PC-3 (cell line): ENCODE measurements at places on chromosomes 12 and 14.

DNA sequence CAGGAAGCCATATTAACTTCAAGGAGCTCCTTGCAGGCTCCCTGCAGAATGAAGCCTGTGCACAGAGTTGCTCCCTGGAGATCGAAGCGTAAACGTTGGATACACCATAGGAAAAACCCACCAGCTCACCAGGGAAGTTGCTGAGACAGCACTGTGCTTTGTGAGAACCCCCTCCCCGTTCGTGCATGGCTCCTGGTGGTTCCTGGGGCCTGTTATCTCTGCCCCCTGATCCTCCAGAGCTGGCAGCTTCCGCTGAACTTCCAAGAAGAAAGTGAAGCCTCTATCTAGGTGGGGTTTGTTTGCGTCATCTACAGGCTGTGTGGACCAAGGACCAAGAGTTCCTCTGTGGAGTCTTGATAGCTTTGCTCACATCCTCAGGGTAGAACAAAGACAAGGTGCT, 2.4 kb upstream of the CCDC85C start:
- DNase-seq: no peak

GRCh38 chr12:117444781-117445180, 83.4 kb upstream of the NOS1 start:
- no peak for DNase-seq

DNA sequence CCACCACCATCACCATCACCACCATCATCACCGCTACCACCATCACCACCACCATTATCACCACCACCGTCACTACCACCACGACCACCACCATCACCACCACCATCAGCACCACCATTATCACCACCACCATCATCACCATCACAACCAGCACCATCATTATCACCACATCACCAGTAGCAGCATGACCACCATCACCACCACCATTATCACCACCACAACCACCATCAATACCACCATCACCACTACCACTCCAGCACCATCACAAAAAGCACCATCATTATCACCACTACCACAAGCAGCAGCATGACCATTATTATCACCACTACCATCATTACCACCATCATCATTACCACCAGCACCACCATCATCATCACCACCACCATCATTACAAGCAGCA, 62.1 kb downstream of the MVK start:
- DNase-seq: no peak

DNA sequence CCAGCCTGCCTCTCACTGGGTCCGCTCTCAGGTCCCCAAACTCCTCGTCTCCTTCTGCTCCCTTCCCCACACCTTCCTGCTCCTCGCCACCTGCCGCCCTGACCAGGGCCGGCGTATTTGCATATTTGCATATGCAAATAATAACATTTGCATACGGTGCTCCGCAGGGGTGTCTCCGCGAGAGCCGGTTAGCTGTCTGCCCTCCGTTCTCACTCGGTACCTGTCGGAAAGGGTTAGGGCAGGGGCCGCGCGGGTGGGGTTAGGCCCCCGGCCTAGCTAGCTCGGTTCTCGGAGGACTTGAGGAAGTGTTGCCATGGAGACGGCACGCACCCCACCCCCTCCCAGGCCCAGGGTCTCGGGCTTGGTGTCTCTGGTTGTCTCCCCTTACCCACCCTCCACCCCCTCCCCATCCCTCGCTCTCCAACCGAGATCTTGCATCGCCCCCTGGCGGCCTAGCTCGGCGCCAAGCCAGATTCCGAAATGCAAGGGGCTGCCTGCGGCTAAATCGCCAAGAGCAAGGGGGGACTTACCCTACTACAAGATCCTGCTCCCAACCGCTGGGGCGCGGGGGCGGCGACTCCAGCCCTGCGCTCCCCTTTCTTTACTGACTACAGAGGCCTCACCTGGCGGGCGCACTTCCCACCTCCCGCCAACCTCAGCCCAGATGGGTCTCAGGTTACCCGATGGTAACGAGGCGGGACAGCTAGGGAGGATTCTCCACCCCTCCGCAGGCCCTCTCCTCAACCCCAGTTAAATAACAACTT, 8.1 kb downstream of the STAC3 start:
- DNase-seq: peak; percentile 68

- DNase-seq: peak; percentile 90
These were observed 43.0 kb downstream of the ITPR2 start for GRCh38 chr12:26789731-26790644.

GRCh38 chr14:100434911-100435438, 111.8 kb downstream of the SLC25A47 start:
- no peak for DNase-seq

DNA sequence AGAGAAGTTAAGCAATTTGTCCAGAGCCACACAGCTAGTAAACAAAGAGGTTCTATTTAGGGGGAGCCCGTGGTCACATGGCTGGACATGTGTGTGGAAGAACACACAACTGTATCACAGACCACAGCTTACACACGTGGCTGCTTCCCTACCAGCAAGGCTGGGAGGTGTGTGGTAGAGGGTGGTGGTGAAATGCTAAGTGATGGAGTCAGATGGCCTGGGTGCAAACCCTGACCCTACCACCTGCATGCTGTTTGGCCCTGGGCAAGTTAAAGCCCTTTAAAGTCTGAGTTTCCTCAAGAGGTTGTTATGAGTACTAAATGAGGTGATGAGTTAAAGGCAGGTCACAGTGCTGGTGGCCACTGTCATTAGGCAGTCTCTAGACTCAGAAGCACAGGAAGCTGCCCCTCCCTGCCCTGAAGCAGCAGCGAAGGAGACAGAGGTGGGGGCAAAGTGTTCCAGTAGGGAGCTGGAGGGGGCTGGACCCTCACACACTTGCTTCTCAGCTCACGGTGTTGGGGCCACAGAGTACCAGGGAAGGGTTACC, 64.2 kb downstream of the ERH start:
- DNase-seq: no peak

DNA sequence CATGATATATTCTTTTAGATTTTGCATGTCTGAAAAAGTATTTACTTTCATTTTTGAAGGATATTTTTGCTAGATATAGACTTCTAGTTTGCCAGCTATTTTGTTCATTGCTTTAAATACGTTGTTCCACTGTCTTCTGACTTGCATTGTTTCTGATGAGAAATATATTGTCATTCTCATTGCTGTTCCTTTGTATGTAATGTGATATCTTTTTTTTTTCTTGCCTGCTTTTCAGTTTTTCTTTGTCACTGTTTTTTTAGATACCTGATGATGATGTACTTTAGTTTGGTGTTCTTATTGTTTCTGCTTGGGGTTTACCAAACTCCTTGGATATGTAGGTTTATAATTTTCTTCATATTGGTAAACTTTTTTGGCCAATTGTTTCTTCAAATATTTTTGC, 107.9 kb downstream of the SNAPC1 start:
- no peak for DNase-seq

- no peak for DNase-seq
These were observed 260.4 kb upstream of the PPFIA2 start for GRCh38 chr12:82019533-82019932.

GRCh38 chr12:57101892-57102695, 9.1 kb downstream of the STAT6 start:
- DNase-seq: peak; percentile 66

GRCh38 chr12:54572881-54573280, 15.6 kb downstream of the PPP1R1A start:
- DNase-seq: no peak

DNA sequence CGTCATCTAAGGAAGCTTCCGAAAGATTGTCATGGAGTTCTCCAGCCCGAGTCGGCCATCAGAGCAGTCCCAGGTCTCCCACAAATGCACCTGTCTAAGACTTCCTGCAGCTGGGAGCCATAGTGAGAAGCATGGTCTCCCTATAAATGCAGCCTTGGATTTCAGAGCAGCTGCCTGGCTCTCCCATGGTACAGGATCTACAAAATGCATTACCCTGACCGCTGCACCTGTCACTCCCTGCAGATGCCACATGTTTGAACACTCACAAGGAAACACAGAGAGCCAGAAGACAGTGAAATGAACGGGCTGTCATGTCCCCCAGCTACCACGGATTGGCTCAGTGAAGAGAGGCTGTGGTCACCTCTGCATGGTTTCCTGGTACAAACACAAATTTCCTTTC, 702.7 kb downstream of the MED13L start:
- no peak for DNase-seq

- peak; percentile 51 for DNase-seq
These were observed 33.4 kb downstream of the CDC42BPB start for GRCh38 chr14:103023881-103024473.

DNA sequence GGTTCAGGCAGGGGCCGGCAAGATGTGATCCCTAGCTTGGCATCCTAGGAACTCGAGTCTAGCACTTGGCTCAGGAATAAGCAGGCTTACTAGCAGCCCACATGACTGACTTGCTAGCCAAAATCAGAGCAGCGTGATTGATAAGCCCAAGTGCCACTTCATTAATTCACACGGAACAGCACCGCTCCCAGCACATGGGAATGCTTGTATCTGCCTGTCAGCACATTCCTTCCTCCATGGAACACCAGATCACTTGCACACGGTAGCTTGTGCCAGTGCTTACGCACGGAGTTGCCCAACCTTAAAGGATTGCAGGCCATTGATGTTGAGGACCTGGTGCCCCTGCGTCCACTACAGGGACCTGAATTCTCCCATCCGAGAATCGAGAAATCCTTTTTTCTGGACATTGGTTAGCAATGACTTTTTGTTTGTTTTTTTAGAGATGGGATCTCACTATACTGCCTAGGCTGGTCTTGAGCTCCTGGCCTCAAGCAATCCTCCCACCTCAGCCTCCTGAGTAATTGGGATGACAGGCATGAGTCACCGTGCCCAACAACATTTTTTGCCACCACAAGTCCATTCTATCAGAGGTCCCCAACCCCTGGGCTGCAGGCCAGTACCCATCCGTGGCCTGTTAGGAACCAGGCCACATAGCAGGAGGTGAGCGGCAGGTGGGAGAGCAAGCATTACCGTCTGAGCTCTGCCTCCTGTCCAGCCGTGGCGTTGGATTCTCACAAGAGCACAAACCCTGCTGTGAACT, 30.6 kb upstream of the TSPAN9 start:
- peak; percentile 38 for DNase-seq

DNA sequence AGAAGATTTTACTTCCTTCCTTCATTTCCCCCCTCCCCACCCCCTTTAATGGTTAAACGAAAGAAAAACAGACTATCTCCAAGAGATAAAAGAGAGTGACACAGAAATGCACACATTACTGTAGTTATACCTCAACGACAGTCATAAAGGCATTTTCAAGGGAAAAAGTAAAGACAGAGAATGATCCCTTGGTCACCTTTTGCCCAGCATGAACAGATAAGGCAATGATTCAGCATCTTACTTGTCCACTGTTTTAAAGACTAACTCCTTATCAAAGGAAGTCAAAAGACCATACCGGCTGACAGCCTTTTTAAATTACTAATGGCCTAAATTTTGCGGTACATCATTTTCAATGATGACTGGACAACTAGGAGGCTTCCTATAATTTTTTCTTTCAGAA, 326.6 kb downstream of the PAWR start:
- DNase-seq: no peak

- DNase-seq: peak; percentile 88
These were observed 237.9 kb downstream of the IPO8 start for GRCh38 chr12:30457621-30458289.

DNA sequence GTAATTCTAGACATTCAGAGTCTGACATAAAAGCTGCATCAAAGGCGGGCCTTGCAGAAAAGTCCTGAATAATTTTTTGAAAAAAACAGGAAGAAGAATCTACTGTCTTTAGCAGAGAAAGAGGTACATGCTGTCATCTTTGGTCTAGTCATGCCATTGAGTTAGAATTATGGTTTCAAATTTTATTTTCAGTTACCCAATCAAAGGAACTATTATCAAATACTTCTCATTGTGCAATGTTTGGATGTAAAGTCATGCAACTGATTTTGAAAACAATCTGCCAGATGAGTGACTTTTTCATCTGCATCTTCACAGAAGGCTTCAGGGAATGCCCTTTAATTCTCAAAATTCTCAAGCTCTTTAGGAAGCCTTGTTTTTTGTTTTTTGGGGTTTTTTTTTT, 803.5 kb downstream of the FLRT2 start:
- no peak for DNase-seq

GRCh38 chr12:132462788-132463187, 27.2 kb upstream of the FBRSL1 start:
- DNase-seq: no peak

DNA sequence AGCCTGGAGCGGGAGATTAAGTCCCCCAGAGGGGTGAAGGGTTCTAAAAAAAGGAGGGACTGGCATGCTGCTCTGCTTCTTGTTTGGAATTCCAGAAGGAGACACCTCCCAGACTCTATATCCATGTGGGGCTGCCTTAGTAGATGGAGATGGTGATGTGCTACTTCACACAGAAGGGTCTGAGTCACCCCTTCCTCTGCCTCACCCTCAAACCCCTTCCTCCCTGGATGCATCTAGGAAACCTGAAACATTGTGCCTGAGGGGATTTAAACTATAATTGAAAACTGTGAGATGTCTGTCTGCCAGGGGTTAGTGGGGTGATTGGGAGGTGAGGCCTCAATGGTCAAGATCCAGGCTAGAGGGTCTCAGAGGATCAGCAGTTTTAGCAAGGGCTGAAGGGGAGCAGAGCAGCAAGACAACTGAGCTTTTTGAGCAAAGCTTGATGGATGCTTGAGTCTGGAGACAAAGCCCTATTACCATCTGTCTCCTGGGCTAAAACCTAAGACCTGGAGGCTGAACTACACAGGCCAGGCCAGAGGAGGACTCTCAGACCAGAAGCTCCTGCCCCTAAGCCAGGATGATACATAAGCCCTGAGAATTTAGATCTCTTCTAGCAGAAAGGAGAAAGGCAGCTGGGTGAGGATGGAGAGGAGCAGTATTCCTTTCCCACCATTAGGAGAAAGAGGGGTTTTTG, 314.7 kb upstream of the ATP2B1 start:
- DNase-seq: peak; percentile 55

DNA sequence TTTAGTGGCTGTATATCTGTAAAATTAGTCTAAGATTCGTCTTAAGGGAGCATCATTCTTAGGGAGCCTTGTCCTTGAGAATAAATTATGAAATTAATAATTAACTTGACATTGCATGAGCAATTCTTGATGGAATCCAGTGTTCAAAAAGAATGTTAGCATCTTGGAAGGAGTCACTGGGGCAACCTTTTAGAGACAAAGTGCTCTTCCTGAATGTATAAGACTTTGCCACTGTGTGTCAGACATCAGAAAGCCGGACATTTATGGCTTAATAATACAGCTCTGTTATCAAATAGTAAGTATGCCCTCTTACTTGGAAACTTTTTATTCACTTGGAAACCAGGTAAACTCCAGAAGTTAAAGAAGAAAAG, 83.3 kb downstream of the CCER1 start:
- DNase-seq: no peak

- no peak for DNase-seq
These were observed 30.9 kb downstream of the MYO1H start for GRCh38 chr12:109378569-109378968.
